NCI-H226 (cell line): ENCODE measurements at places on chromosomes 2 and 18.

- no peak for DNase-seq
Observed at GRCh38 chr18:50711386-50711785, 108.4 kb downstream of the MRO start.

DNA sequence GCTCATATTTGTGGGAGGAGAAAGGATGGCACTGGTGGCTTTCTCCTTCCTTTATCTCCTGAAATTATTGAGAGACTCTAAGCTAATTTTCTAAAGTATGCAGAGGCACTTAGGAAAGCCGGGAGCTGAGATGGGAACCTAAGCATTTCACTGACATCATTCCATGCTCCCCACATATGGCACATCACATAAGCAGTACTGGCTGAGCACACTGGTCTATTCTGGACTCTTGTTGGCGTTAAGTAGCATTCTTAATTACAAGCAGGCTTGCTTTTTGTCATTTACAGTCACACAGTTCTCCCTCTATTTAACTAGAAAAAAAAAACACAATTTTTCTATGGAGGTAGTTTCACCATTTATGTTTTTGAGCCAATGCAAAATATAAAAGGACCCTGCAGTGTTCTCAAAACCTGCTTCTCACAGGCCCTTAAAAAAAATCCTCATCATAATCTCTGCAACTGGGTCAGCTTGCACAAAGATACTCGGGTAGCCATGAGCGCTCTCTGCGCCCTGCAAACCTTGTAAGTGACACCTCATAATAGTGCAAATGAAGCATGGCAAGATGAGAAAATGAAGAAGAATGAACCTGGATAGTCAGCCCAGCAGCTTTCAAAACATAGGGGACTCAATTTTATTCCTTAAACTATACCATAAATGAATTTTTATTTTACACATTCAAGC lies 688.6 kb downstream of the NRXN1 start:
- no peak for DNase-seq

DNA sequence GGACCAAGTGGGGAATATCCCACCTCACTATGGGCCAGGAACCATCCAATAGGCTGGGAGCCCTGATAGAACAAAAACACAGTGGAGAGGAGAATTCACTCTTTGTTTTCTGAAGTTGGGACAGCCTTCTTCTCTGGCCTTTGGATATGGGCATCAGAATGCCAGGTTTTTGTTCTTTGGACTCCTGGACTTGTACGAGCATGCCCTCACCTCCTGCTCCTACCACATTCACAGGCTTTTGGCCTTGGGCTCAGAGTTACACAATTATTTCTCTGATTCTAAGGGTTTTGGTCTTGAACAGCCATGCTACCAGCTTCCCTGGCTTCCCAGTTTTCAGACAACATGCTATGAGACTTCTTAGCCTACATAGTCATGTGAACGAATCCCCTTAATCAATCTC lies 732.9 kb upstream of the VRK2 start:
- no peak for DNase-seq

- DNase-seq, result no peak
Observed at GRCh38 chr2:16972276-16972675, 306.6 kb upstream of the CYRIA start.

- DNase-seq, result peak; percentile 50
Observed at GRCh38 chr2:217573571-217573970, 429.2 kb downstream of the TNS1 start.

GRCh38 chr18:39806525-39806924 lies 2148.5 kb upstream of the PIK3C3 start:
- peak; percentile 10 for DNase-seq

DNA sequence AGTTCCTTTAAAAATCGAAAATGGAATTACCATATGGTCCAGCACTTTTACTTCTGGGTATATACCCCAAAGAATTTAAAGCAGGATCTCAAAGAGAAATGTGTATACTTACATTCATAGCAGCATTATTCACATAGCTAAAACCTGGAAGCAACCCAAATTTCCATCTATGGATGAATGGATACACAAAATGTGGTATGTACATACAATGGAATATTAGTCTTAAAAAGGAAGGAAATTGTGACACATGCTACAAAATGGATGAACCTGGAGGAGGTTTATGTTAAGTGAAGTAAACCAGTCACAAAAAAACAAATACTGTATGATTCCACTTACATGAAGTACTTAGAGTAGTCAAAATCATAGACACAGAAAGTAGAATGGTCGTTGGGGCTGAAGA lies 147.9 kb upstream of the LTBP1 start:
- no peak for DNase-seq

DNA sequence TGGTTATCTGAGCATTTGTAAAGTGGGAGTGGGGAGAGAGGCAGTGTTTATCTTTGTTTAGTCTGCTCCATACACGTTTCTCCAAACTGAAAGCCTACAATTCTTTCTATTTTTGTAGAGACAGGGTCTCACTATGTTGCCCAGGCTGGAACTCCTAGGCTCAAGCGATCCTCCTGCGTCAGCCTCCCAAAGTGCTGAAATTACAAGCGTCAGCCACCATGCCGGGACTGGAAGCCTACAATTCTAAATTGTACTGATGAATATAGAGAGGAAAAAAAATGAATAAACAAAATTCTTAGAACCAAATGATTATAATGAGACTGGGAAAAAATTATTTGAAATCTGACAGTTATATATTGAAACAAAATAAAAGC lies 1.4 kb upstream of the ZFAND2B start:
- DNase-seq, result no peak

DNA sequence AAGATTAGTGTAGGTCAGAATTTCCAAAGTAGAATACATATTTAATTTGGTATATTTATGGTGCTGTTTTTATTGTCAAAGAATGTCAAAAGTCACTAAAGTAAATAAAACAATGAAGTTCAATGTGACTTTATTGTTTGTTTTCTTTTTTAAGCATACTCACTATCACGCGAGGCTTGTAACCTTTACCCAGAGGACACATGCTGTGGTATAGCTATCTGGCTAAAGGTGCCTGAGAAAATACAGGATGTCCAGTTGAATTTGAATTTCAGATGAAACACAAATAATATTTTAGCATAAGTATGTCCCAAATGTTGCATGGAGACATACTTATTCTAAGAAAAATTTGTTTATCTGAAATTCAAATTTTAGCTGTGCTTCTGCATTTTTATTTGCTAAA lies 103.3 kb upstream of the KLF7 start:
- no peak for DNase-seq

GRCh38 chr2:82748653-82749052 lies 1710.4 kb downstream of the SUCLG1 start:
- DNase-seq, result no peak

- no peak for DNase-seq
Observed at GRCh38 chr18:75421656-75422055, 5.8 kb downstream of the SMIM21 start.

DNA sequence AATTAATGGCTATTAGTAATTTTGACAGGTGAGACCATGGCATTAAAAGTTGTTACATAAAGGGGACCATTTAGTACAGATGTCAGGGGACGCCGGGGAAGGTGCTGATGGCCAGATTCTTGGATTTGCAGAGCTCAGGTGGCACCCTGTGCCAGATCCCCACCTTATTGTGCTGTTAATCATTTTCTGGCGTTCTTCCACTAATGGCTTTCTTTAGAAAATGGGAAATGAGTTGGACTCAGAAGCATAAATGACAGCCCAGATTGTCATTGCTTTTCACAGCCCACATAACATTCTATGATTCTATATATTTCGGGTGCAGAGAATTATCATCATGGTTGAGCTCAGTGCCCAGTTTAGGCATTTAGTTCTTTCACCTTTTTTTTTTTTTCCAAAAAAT lies 257.2 kb upstream of the TCF4 start:
- DNase-seq, result no peak

DNA sequence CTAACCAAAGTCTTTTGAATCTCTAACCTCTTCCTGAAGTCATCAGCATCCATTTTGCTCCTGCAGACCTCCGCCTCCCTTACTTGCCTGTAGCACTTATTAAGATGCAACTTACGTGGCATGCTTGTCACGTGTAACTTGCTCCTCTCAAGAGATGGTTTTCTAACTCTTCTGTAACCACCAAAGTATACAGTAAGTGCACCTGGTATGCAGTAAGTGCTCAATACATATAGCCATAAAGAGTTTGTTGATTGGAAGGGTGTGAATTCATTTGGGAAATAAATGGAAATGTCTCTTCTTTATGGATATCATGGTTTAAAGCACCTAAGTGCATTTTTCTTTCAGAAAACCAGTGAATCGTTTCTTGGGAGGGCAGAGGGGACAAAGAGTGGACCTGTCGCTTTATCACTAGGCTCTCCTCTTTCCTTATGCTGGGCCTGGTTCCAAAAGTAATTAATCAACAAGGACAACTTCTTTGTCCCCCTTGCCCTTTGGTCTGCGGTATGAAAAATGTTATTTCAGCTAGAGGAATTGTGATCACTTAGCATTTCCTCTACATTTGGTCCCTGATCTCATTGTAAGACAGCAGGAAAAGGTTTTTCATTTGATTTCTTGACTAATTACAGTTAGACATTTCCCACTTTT lies 370.0 kb upstream of the SPRED2 start:
- no peak for DNase-seq

DNA sequence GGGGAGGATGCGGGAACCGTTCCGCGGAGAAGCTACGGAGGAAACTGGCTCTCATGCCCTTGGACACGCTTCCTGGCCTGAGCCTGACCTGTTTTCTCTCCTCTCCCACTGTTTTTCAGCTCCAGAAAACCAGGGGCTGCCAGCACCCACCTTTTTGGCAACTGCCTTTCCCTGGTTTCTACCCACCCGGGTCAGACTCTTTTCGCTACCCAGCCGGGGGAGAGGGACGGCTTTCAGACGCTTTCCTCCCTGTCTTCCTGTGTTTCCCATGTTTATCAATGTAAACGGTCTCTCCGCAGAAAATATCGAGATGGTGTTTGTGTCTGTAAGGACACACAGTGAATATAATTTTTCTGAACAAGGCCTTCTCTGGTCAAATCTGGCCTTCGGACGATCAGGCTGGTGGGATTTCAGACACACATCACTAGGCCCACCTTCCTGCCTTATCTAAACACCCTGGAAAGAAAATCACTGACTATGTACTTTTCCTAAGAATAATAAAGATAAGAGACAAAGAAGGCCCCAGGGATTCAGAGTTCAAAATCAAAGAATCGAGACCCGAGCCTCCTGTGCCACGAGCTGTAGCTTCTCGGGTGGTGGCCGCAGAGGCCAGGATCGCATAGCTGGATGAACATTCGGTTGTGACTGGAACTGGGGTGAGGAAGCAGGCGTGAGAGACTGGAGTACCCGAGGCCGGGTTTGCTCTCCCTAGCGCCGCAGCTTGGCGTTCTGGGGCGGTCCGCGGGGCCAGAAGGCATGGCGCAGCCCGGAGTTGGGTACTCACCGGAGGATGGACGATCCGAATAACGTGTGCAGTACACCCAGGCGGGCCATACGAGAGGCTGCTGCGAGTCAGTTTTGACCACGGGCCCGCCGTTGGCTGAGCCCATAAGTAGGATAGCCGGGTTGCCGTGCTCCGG lies 1.7 kb downstream of the EN1 start:
- DNase-seq, result no peak

DNA sequence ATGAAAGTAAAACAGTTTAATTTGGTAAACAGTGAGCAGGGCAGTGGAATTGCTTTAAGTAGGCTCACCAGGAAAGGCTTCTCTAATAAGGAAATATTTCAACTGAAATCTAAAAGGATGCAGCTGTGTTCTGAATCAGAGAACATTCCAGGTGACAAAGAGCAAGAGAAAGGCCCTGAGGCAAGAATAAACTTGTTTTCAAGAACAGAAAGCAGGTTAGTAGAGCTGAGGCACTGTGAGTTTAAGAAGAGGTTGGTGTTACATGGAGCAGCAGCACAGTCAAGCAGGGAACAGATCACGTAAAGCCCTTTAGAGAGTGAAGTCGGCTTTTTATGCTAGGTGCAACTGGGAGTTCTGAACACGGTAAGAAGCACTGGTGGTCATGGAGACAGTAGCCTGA lies 57.0 kb upstream of the SCN1A start:
- no peak for DNase-seq

GRCh38 chr2:13821255-13821880 lies 811.1 kb upstream of the LRATD1 start:
- DNase-seq, result peak; percentile 46

DNA sequence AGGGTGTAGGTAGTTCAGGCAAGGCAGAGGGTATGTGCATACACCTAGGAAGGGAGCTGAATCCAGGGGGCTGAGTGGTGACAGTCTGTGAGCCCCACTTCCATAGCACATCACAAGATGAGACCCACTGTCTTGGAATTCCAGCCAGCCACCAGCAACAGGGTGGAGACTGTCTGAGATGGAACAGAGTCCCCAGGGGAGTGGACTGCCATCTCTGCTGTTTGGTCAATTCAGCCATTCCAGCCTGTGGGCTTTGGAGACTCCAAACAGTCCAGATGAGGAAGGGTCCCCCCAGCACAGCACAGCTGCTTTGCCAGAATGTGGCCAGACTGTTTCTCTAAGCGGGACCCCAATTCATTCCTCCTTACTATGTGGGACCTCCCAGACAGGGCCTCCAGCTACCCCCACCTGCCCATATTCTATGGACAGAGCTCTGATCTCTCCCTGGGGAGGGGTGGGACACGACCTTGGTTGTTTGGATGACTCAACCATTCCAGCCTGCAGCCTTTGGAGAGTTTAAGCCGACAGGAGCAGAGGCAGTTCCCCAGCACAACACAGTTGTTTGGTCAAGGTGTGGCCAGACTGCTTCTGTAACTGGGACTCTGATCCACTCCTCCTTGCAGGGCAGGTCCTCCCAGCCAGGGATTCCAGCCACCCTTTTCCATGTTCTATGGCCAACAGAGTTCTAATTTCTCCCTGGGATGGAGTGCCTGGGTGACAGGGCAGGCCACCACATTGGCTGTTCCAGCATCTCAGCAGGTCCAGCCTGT lies 178.0 kb downstream of the RND3 start:
- DNase-seq, result no peak

DNA sequence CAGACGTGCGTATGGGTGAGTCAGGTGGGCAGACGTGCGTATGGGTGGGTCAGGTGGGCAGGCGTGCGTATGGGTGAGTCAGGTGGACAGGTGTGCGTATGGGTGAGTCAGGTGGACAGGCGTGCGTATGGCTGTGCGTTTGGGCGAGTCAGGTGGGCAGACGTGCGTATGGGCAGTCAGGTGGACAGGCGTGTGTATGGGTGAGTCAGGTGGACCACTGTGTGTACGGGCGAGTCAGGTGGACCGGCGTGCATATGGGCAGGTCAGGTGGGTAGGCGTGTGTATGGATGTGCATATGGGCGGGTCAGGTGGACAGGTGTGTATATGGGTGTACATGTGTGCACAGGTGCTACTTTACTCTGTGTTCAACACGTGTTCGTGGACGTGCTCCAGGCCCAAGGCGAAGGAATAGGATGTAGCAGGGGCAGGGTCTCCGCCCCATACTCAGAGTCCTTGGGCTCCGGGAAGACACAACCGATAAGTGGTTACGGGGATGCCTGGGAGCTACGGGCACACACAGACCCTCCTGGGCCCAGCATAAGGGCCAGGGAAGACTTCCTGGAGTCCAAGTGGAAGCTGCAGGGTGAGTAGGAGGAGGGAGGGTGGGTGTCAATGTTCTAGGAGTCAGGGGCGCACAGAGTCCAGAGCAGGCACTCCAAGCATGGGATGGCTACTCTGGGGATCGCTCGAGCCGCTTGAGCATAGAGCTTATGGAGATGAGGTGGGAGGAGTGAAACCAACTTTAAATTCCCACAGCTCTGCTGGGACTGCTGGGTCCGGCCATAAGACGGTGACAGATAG lies 27.1 kb upstream of the KLF11 start:
- DNase-seq, result no peak
